ENCODE measurements at places on chromosomes 11 and 22. TPM values are rescaled to one million over a fixed set of nuclear protein-coding genes. Genes with fewer than 3 reads are reported as not detected.

APLP2 gene
- 18.9 TPM for total RNA-seq

CD248 gene
- 2.5 TPM for total RNA-seq

RASL10A gene
- 0.37 TPM for total RNA-seq

STARD10 gene
- total RNA-seq, result 4.5 TPM

PTPRCAP gene
- total RNA-seq, result 389 TPM

MMP13 gene
- total RNA-seq, result not detected

OR10D3 gene
- not detected for total RNA-seq

GRCh38 chr11:70778883-70779282 lies 380.6 kb downstream of the CTTN start:
- DNase-seq, result no peak
- no peak overlapping the region for H3K4me3 ChIP-seq
- no peaks in the 10 kb centered on the region for H3K27me3 ChIP-seq
- no peaks in the 10 kb centered on the region for H3K4me1 ChIP-seq

DNA sequence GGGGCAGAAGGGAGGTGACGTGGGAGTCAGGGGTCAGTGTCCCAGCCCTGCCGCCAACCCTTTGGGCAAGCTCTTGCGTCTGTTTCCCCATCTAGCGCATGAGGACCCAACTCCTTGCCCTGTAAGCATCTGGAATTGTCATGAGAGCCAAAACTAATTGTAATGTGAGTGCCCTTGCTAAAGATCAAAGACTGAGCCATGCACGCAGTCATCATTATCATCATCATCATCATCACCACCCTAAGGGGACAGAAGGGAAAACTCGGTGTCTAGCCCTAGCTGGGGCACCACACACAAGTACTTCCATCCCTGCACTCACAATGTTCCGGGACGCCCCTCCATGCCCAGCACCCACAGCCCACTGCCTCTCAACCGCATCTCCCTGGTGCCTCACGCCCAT lies 2.5 kb downstream of the LIF start:
- H3K27me3 ChIP-seq, result no peaks in the 10 kb centered on the region
- H3K36me3 ChIP-seq, result peaks cover 50% of the 10 kb centered on the region
- DNase-seq, result no peak
- peak overlapping the region; percentile 99 for H3K27ac ChIP-seq

- H3K27me3 ChIP-seq, result no peaks in the 10 kb centered on the region
- H3K4me1 ChIP-seq, result peaks cover 44% of the 10 kb centered on the region
- peaks cover 18% of the 10 kb centered on the region for H3K36me3 ChIP-seq
- DNase-seq, result no peak
- no peak overlapping the region for H3K4me3 ChIP-seq
These were observed 8.9 kb downstream of the RDX start for GRCh38 chr11:110287537-110287936.

DNA sequence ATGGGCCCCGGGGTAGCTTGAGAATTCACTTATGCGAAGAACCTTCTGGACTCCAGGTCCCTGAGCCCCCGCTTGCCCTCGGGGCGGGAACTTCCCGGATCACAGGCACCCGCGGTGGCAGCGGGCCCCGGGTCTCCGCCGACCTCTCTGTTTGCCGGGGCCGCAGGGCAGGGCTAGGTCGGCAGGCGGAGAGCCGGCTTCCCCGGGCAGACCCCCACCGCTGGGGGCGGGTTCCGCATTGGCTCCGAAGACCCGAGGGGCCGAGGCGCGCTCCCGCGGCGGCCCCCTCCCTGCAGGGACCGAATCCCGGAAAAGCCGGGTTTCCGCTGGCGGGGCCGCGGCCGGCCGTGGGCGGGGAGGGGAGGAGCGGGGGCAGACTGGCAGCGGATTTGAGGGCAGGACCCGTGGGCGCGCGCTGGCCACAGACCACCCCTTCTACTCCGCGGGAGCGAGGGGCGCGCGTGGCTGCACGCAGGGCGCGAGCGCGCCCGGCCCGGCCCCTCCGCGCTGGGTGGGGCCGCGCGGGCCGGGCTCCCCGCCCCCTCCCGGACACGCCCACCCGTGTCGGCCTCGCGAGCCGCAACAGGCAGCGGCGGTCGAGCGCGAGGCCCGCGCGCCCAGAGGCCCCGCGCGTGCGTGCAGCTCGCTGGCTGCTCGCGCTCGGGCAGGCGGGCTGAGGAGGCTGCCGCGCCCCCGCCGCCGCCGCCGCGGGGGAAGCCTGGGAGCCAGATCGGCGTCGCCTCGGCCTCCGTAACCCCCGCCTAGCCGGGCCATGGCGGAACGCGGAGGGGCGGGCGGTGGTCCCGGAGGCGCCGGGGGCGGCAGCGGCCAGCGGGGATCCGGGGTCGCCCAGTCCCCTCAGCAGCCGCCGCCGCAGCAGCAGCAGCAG lies at the start of gene PACS1:
TSS of gene PACS1 (plus strand) at position 558 of the 889 bp plus-strand sequence. CDS start at position 773, 215 bp downstream.
- H3K4me1 ChIP-seq, result peaks cover 71% of the 10 kb centered on the region
- DNase-seq, result peak; percentile 79
- H3K27ac ChIP-seq, result peak within 1 kb of the TSS; percentile 94
- H3K36me3 ChIP-seq, result peaks cover 72% of the 10 kb centered on the region
- H3K4me3 ChIP-seq, result peak within 1 kb of the TSS; percentile 89

- no peaks in the 10 kb centered on the region for H3K36me3 ChIP-seq
- peaks cover 10% of the 10 kb centered on the region for H3K4me1 ChIP-seq
- peaks cover 56% of the 10 kb centered on the region for H3K27me3 ChIP-seq
- no peak within 1 kb of the TSS for H3K27ac ChIP-seq
- H3K4me3 ChIP-seq, result peak within 1 kb of the TSS; percentile 45
- peak; percentile 48 for DNase-seq
These were observed at the start of gene ADAMTS15 for GRCh38 chr11:130448416-130449309. ADAMTS15 (plus strand) TSS chr11:130448645; CDS start chr11:130448974, 329 bp downstream.

- no peak overlapping the region for H3K4me3 ChIP-seq
- no peak overlapping the region for H3K27ac ChIP-seq
- peaks cover 3% of the 10 kb centered on the region for H3K36me3 ChIP-seq
- DNase-seq, result no peak
- peaks cover 3% of the 10 kb centered on the region for H3K27me3 ChIP-seq
These were observed 130.4 kb downstream of the SLC1A2 start for GRCh38 chr11:35288817-35289541.

DNA sequence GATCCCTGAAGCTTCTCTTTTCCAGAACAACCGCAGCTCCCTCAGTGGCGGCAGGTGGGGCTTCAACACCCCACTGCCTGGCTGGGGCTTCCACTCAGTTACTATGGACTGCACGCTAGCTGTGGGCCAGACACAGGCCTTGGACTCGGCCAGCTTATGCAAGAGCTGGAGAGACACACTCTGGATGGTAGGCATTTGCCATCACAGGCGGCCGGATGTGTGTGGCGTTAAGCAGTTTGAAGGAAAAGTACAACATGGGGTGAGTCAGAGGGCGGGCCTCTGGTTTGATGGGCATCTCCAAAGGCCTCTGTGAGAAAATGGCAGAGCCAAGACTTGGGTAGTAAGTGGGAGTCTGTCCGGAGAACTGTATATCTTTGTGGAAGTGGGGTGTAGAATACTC lies 17.6 kb downstream of the KCNJ4 start:
- peaks cover 5% of the 10 kb centered on the region for H3K27me3 ChIP-seq
- H3K36me3 ChIP-seq, result no peaks in the 10 kb centered on the region
- no peak overlapping the region for H3K27ac ChIP-seq
- DNase-seq, result no peak
- no peak overlapping the region for H3K4me3 ChIP-seq

DNA sequence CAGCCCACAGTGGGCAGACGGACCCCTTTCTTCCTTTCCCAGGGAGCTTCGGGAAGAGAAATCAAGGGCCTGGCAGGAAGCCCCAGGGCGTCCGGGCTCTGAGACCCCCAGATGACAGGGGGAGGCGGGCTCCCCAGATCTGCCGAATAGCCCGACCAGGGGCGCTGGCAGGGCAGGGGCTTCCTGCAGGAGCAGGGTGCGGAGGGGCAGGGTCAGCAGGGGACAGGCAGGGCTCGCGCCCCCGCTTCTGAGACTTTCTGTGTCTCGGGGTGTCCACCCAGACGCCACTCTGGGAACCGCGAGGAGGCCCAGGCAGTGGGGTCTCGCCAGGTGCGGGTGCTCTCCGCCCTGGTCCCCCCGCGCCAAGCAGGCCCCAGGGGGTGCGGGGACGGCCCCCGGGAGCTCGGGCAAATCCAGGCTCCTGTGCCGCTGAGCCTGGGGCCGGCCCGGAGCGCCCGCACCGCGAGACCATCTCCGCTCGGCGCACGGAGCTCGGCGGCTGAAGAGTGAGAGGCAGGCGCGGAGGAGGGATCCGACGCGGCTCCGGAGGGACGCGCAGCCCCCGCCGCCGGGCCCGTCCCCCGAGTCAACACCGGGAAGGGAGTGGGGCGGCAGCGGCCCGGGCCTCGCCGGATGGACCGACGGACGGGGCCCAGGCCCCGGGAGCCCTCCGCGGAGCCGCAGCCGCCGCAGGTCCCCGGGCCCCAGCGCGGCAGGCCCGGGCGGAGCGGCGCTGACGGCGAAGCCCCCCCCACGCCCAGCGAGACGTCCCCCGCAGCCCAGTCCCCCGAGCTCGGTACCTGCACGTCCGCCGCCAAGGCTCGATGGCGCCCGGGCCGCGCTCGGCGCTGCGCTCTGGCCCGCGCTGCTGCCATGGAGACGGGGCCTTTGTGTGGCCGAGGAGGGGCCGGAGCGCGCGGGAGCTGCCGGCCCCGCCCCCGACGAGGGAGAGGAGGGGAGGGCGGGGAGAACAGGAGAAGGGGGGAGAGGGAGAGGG lies at the start of gene PLXNB2:
TSS of gene PLXNB2 (minus strand) at position 894 of the 997 bp plus-strand sequence. CDS start 17,062 bp downstream, outside the sequence.
- H3K27me3 ChIP-seq, result peaks cover 13% of the 10 kb centered on the region
- no peak within 1 kb of the TSS for H3K27ac ChIP-seq

DNA sequence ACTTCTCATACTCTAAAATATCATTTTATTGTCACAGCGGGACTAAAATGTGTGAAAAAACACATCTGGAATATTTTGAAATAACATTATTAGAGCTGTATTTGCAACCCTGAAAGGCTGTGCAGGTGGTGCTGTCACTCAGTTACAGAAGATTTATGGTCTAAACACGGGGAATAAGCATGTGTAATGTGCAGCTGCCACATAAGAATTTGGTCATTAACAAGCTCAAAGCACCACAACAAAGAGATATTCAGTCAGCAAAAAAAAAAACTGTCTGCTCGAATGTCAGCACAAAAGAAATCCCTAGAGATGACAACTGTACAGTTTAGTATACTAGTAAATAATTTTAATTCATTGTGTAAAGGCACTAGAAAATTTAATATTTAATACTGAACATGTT lies 31.3 kb downstream of the TMEM123 start:
- no peaks in the 10 kb centered on the region for H3K27me3 ChIP-seq
- H3K27ac ChIP-seq, result no peak overlapping the region
- peaks cover 85% of the 10 kb centered on the region for H3K36me3 ChIP-seq
- DNase-seq, result no peak

DNA sequence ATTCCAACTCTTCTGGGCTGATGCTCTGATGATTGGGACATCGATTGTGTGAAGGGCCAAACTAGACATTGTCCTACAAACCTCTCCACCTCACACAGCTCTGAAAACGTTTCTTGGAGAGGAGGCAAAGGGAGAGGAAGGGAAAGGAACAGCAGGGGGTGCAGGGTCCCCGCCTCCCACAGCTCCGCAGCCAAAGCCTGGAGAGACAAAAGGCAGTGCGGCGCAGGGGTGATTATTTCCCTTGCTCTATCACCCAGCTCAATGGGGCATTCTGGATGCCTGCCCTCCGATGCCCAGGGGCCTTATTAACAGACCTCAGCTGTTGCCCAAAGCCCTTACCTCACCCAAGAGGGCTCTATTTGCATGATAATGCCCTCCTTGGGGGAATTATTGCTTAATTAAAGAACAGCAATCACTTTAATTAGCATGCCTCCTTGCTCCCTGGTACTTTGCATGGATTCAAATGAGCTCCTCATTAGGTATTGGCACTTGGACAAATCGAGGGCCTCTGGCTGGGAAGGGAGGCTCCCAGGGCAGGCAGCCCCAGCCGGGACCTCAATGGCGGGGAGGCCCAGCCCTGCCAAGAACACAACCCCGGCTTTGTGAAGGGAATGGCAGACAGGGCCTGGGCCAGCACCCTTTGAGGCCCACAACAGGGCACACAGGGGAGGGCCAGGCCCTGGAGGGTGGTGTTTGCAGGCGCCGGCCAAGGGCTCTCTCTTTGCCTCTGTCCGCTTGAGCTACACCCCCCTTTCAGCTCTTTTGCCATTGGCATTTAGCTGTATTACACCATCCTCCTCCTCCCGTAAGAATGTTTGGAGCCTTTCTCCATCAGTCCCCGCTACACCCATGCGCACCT lies 19.8 kb upstream of the CDON start:
- no peak for DNase-seq
- peak overlapping the region; percentile 94 for H3K27ac ChIP-seq
- H3K4me3 ChIP-seq, result no peak overlapping the region
- H3K4me1 ChIP-seq, result peaks cover 22% of the 10 kb centered on the region
- H3K36me3 ChIP-seq, result no peaks in the 10 kb centered on the region
- H3K27me3 ChIP-seq, result no peaks in the 10 kb centered on the region

DNA sequence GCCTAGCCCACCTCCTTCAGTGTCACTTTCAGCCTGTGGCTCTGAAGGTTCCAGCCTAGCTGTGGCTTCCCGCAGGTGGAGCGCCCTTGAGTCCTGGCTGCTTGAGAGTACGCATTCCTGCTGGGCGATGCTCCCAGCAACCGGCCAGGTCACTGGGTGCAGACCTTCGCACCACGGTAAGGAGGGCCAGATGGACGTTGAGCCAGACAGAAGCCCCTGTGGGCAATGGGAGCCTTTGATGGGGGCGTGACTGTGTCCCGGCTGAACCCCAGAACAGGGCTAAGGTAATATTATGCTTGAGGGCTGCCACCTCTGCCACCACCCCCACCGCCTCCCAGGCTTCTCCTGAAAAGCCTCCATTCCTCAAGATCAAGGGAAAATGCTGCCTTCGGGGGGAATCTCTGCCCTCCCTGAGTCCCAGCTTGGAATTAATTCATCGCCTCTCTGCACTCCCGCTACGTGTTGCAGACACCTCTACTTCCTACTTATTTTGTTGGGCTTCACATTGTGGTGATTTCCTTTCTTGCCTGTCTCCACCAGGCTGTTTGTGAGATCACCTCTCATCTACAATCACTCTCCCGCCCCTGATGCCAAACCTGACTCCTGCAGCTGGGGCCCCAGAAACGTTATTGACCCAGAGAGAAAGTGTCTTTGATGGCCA lies 144.9 kb upstream of the NECTIN1 start:
- no peaks in the 10 kb centered on the region for H3K36me3 ChIP-seq
- no peaks in the 10 kb centered on the region for H3K4me1 ChIP-seq
- no peak overlapping the region for H3K4me3 ChIP-seq
- no peak for DNase-seq
- H3K27ac ChIP-seq, result no peak overlapping the region

DNA sequence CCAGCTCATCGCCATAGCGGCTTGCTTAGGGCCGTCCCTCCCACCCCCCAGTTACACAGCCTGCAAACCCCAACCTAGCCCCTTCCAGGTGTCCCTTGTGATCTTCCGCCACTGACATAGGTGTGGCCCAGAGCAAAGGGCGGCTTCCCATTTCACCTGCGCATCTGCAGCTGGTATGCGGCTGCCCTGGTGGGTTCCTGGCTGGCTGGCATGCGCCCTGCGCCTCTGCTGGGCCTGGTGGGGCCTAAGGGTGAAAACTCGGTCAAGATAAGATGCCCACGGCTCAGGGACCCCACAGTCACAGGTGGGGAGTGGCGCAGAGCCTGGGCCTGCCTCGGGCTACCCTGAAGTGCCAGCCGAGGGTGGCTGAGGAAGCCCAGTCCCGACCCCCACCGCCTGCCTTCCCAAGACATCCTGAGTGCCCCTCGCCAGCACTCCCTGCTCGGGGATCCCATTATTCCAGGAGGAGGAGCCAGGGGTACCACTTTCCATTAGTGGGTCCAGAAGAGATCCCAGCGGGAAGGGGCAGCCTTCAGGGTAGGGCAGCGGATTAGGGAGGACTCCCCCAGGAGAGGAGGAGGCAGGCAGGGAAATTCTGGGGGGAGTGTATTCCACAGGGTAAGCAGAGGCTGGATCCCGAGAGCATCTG lies 36.9 kb upstream of the KCNQ1OT1 start:
- no peak overlapping the region for H3K4me3 ChIP-seq
- H3K27ac ChIP-seq, result no peak overlapping the region
- H3K27me3 ChIP-seq, result no peaks in the 10 kb centered on the region
- H3K36me3 ChIP-seq, result no peaks in the 10 kb centered on the region
- DNase-seq, result no peak
